ENCODE measurements at places on chromosomes 4 and X.

GRCh38 chrX:17654116-17654515 is 83.2 kb upstream of the SCML1 start:
- DNase-seq: peak; percentile 28

DNA sequence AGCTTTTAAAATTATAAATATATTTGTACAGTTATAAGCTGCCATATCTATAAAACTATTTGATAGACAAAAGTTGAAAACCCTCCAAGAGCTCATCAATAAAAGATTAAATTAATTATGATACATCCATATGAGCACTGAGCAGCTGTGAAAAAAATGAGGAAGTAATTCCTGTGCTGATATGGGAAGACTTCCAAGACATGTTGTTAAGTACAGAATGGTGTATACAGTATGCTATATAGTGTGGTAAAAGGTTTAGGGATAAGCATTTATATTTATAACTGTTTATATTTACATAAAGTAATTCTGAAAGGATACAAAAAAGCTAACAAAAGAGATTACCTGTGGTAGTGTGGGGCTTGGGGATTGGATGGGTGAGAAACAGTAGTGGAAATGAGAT is 92.8 kb upstream of the BMP2K start:
- DNase-seq: no peak

DNA sequence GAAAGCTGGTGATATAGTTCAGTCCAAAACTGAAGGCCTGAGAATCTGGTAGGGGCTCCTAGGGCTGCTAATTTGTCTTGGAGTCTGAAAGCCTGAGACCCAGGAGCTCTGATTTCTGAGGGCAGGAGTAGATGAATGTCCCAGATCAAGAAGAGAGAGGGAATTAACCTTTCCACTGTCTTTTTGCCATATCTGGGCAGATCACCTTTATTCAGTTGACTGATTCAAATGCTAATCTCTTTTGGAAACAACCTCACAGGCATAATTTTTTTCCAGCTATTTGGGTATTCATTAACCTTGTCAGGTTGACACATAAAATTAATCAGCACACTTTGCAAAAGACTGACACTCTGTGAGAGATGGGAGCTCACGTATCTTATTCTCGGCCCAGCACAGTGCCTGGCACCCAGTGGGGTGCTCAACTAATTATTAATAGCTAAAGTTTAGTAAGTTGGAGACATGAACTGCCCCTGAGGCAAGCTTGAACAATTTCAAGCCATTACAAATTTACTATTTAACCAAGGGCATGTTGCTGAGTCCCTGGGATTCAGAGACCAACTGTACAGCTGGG is 114.3 kb downstream of the CPEB2 start:
- DNase-seq: no peak

GRCh38 chr4:41799126-41799525 is 50.6 kb upstream of the PHOX2B start:
- no peak for DNase-seq

DNA sequence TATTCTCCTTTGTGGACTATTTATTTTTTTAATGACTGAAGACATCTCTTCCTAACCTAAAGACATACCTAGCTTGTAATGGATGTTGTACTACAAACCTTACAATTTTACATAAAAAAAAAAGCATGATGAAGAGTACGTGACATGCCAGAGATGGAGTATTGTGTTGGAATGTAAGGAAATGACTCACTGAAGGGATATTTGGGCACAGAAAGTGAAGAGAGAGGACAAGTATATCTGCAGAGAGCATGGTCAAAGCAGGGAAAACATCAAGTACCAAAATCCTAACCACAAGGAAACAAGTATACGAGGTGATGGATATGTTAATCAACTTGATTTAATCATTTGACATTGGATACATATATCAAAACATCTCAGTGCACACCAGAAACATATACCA is 1051.4 kb upstream of the PRKX start:
- DNase-seq: no peak

DNA sequence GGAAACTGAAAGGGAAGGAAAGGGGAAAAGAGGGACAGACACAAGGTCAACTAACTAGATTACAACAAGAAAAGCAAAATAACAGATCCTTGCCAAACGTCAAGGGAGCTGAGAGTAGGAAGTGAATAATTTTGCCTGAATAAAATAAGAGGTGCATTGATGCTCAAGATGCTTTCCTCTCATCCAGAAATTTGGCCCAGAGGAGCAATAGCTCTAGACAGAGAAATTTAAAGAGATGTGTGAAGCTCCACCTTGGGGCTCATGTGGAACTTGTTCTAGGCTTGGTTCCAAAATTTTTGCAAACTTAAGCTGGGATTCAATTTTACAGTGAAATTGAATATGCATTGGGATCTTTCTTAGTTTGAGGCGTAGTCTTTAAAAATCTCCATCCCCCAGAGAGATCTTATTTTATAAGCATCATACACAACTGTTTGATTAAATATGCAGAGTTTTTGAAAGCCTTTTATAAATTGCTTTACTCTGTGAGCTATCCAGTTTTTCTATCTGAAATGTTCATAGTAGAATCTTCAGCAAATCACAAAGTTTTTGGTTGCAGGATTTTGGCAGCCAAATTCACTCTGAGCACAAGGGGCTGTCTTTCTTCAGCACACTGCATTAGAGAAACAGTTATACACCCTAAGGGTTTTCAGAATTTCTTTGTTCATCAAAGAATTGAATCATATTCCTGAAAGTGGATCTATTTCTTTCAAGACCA is 1159.5 kb downstream of the ADGRL3 start:
- no peak for DNase-seq

DNA sequence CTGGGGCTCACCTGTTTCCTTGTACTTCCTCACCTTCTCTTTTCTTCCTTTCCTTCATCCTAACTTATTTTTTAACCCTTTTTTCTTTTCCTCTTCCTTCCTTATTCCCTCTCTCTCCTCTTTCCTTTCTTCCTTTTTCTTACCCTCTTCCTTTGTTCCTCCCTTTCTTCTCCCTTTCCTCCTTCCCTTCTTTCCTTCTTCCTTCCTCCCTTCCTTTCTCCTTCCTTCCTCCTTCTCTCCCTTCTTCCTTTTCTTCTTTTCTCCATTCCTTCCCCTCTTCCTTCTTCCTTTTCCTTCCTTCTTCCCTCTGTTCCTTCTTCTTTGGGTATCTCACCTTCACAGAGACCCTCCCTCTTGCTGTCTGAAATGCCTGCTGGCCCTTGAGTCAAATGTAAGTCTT is 22.1 kb upstream of the CBR4 start:
- DNase-seq: no peak

DNA sequence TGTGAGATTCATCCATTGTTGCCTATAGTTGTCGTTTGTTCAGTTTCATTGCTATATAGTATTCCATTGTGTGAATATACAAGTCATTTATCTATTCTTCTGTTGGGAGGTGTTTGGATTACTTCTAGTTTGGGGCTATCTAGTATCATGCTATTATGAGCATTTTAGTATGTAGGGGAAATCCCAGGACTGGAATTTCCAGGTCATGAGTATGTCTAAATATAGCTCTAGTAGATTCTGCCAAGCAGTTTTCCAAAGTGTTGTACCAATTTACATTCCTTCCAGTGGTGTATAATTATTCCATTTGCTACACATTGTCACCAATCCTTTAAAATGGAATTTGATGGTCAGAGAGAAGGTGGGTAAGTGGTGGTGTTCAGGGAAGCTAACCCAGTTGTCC is 30.1 kb downstream of the EGFL6 start:
- DNase-seq: no peak

GRCh38 chr4:80492761-80493160 is 157.2 kb downstream of the CFAP299 start:
- DNase-seq: peak; percentile 21

DNA sequence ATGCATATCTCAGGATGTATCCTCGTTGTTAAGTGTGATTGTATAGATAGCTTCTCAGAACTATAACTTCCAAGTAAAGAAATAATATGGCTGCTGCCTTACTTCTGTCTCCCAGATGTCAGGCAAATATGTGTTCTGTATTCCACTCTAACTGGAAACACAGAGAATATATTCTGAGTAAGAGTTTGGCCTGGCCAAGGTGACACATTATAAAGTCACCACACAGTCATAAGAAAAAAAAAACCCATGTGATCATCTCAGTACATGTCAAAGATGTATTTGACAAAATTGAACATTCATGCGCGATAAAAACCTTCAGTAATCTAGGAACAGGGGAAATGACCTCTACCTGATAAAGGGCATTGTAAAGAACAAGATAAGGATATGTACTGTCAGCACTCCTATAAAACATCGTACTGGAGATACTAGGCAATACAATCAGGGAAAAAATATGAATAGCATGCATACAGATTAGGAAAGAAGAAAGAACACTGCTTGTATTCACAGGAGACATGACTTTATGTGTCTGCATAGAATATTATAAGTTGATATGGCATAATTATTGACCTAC is 207.1 kb downstream of the ZNF330 start:
- no peak for DNase-seq

GRCh38 chrX:3393581-3394111 is 47.2 kb upstream of the MXRA5 start:
- no peak for DNase-seq

DNA sequence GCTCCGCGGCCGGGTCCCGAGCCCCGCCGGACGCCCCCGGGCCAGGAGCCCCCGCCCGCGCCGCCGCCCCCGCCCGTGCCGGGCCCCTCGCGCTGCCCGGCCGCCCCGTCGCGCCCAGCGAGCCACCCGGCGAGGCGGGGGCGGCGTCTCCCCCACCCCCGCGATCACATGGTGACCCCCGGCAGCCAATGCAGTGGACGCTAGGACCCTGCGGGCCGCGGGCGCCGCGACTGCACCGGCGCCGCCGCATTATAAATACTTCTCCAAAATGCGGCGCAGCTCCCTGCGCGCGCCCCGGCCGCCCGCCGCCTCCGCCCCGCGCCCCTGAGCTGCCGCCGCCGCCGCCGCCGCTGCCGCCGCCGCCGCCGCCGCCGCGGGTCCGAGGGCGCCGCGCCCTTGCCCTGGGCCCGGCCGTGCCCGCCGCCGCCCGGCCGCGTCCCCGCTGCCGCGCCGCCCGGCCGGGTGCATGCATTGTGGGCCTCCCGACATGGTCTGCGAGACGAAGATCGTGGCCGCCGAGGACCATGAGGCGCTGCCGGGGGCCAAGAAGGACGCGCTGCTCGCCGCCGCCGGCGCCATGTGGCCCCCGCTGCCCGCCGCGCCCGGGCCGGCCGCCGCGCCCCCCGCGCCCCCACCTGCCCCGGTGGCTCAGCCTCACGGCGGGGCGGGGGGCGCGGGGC is at the start of gene NAT8L:
Gene NAT8L, plus strand, starts transcription at position 282 of the 680 bp plus-strand sequence. Its CDS starts 185 bp downstream, at position 467.
- DNase-seq: no peak

DNA sequence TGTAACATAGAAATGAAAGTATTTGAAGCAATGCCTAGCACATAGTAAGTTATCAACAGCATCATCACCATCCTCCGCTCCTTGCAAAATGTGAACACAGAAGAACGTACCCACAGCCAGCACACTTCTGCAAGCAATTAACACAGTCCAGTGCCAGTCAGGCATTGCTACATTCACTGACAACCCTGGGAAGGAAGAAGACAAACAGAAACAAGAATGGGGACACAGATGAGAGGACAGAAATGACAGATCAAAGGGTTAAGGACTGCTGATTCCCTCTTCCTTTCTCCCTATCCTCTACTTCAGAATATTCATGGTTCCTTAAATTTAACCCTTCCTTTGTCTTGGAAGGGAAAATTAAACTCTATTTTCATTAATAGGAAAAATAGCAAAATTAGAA is 53.1 kb downstream of the CHM start:
- DNase-seq: no peak

GRCh38 chr4:98560321-98560720 is 98.1 kb downstream of the TSPAN5 start:
- DNase-seq: no peak

DNA sequence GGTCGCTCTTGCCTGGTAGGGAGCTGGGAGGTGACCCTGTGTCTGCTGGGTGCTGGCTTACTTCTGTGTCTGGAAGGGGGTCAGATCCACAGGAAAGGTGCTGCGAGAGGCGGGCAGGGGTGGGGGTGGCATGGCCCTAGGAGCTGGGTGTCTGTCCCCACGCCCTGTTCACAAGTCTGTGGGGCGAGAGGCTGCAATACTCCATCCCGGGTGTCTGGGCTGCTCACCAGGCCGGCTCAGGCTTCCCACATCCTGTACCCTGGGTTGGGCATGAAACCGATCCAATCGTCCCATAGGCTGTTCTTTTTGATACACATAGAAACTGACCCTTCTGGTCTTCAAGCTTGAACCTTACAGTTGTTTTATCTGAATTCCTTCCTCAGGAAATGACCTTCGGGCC is 993 bp upstream of the CTAG2 start:
- DNase-seq: no peak

All from activated CD4-positive, alpha-beta T cell treated with anti-CD3 and anti-CD28 coated beads, Interleukin-2, amount 50 U/mL, for 4 hours (primary cell).